Activated CD4-positive, alpha-beta T cell treated with anti-CD3 and anti-CD28 coated beads for 24 hours (primary cell): ENCODE measurements at places on chromosomes 12 and 14.

DNA sequence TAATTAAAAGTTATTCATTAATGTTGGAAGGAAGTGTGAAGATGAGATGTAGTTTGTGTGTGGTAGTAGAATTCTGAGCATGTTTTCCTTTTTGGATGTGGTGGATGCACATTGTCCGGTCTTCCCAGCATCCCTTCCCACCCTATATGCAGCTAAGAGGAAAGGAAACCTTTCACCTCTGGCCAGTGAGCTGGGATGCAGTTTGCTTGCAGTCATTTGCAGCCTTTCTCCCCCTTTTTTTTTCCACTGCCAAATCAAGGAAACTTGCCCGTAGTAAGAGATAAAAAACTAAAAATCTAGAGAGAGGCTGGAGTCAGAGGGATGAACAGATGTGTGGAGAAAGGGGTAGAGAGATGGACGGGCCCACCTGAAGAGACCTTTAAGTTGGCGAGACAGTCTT, 72.5 kb upstream of the SLC38A2 start:
- DNase-seq: no peak

- no peak for DNase-seq
Observed at GRCh38 chr12:70049596-70050360, 193.5 kb upstream of the CNOT2 start.

DNA sequence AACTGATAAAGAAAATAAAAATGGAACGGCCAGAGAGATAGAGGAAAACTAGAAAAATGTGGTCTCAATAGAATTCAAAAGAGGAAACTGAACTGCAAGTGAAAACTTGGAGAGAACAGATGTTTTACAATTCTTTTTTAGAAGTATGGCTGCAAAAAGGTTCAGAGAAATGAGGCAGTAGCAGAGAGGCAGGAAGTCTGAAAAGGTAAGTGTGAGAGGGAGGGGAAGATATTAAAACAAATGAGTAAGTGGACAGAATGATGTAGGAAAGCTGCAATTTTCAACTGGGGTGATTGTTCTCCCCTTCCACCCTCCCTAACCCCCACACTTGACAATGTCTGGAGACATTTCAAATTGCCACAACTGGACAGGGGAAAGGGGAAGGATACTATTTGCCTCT, 12.9 kb downstream of the BTBD7 start:
- no peak for DNase-seq

DNA sequence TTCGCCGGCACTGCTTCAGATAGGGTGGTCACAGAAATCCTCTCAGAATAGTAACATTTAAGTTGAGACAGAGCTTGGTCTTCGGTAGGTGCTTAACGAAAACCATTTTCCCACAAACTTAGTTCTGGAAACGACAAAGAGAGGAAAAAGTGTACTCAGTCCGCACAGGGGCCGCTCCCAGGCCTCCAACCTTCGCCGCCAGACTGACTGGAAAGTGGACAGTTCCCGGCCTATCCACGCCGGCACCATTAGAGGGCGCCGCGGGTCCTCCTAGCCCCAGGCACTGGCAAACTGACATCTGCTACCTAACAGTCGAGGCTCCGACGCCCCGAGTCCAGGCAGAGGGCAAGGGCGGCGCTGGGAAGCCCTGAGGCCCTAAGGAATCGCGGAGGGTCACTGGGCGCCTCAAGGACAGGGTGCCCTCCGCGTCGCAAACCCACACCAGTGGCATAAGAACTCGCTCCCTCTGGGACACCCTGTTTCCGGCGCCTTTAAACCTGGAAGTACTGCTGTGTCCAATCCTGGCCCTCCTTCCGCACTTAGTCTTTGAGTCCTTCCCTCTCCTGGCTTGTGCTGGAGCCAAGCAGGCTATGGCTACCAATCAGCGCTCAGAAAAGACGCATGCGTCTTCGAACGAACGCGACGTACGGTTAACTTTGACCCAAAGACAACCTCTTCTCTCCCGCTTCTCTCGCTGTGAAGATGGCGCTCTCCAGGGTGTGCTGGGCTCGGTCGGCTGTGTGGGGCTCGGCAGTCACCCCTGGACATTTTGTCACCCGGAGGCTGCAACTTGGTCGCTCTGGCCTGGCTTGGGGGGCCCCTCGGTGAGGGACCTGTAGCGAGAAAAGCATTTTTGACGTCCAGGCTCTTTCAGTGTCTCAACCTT, at the start of gene LETMD1:
Gene LETMD1, plus strand, starts transcription at position 673 of the 886 bp plus-strand sequence. Its CDS starts 30 bp downstream, at position 703.
- DNase-seq: peak; percentile 84

DNA sequence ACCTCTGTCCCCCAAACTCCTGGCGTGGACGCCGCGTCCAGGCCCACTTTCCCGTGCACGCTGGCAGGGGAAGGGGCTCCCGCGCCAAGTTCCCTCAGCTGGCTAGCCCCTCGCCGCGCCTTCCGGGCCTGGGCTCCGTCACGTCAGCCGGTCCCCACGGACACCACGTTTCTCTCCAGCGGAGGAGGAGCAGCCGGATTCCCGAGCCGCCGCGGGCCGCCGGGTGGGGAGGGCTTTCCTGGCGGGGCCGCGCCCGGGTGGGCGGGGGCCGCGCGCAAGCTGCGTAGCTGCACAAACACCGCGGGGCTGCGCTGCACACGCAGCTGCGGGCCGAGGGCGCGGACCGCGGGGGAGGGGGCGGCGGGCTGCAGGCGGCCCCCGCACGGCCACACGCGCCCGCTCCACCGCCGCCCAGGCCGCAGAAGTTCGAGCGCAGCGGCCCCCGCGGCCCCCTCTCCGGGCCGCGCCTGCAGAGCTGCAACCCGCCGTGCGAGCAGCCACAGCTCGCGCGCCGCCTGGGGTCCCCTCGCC, 45.1 kb upstream of the PNMA1 start:
- DNase-seq: no peak

DNA sequence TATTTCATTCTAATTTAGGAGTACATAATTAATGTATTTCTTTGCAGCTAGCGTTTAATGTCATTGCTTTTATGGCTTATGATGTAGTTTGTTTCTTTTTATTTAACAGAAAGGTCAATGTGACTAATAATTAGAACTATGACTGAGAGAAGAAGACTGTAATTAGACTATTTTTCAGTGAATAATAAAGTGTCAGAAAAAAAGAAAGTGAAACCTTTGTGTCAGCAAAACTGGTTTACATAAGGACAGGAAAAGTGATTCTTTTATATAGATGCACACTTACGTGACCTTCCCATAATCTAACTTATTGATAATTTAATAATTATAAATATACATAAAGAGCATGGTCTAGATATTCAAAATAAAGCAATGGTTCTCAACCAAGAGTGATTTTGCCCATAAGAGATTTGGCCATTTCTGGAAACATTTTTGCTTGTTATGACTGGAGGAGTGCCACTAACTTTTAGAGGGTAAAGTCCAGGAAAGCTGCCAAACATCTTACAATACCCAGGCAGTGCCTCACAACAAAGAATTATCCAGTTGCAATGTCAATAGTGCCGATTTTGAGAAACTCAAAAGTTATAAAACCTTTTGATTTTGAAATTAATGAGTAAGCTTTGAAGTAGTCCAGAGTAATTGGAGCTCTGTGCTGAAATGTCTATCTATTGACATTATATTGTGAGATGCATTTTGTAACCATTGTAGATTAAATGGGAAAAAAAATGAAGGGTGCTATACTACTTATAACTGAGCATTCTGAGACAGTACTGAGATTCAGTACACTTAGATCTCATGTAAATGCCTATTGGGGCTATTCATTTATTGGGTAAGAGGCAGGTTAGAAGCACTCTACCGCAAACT, 227.1 kb downstream of the C12orf50 start:
- DNase-seq: no peak

GRCh38 chr12:52487211-52487610, 5.8 kb downstream of the KRT6A start:
- DNase-seq: no peak

DNA sequence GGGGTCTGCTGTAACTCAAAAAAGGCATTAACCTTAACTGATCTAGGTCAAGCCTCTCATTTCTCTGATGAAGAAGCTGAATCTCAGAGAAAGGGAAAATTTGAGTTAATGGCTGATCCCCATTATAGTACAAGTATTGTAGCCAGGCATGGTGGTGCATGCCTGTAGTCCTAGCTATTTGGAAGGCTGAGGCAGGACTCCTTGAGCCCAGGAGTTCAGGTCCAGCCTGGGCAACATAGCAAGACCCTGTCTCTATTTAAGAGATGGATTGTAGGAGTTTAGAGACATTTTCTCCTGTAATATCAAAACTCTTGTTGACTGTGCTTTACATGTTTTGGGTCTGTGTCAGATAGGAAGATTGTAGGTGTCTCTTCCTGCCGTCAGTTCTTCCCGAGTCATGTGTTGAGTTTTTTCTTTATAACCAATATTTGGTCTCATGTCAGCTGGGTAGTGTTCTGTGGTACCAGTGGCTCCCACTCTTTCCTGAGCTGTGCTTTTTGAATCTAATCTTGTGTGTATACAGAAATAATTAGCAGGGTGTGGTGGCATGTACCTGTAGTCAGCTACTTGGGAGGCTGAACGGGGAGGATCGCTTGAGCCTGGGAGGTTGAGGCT, 8.6 kb downstream of the COPZ1 start:
- DNase-seq: no peak

DNA sequence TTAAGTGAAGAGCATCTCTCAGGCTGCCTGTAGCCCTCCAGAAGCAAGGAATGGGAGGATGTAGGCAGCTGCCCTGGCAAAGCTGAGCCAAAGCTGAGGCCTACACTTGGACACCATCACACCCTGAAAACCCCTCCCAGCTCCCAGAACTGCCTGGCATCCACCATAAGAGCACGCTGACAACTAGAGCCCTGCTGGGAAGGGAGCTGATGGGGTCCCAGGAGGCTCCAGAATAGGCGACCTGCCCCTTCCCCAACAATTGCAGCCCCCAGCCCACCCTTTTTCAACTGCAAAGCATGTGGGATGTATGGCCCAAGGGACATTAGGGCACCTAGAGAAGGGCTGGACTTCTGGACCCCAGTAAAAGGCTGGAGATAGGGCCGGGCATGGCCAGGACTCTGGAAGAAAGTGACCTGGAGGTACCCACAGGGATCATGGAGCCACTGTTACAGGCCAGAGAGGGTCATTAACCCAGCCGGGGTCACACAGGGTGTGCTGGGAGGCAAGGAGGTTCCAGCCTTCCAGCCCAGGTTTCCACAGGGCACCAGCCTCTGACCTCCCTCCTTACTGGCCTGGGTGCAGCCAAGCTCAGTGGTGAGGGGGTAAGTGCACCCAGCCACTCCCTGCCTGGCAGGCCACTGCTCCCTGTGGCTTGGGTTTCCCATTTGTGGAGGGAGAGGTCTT, 27.8 kb downstream of the FAM222A start:
- no peak for DNase-seq

- DNase-seq: no peak
Observed at GRCh38 chr12:58896278-58896677, 24.0 kb downstream of the LRIG3 start.

GRCh38 chr14:47596232-47596631, 79.2 kb downstream of the MDGA2 start:
- no peak for DNase-seq

- no peak for DNase-seq
Observed at GRCh38 chr12:58211211-58211610, 269.8 kb downstream of the ATP23 start.

DNA sequence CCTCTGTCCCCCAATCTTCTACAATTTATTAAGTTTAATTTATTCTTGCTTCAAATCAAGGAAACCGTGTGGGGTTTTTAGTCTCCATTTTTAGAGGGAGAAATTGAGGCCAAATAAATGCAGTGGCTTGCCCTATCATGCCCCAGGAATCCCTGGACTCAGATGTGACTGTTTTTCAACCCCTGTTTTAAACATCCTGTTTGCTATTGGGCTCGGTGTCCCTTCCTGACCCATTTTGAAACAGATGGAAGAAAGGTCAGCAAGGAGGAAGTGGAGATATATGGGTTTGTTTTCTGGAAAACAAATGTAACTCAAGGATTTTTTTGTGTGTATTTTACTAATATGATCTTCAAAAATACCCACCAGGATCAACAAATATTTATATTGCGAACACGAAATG, 84.7 kb downstream of the DACT1 start:
- no peak for DNase-seq

GRCh38 chr14:54133896-54134295, 177.3 kb upstream of the BMP4 start:
- no peak for DNase-seq

- no peak for DNase-seq
Observed at GRCh38 chr12:103272949-103273348, 222.8 kb downstream of the C12orf42 start.

DNA sequence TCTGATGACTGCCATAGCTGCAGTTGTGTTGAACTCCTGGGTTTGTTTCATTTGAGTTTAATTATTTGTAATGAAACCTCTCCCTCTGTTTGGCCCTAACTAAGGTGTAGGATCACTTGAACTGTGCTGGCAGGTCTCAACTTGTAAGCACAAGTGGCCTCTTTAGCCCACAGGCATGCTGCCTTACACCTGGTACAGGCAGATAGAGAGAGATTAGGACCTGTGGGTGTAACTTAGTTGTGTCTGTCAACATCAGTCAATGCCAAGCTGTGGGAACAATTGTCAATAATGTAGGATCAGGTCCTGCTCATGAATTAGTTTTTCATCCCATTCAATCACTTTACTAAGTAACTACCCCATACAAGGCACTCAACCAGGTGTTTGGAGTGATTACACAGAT, 263.0 kb upstream of the G2E3 start:
- DNase-seq: no peak

DNA sequence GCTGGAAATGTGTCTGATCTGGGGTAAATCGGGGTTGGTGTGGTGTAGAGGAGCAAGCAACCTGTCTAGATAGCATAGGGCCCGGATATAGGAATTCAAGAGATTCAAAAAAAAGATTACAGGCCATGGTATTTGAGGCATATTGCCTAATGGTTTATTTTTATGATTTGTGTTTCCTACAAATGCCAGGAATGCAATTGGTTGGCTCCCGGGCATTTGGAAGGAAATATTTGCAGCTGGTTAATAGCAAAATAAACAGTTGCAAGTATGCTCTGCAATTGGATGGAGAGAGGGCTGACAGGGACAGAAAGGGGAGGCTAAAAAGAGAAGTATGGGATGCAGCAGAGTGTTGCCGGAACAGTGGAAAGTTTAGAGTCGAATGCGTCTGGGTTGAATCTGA, 315.6 kb upstream of the ATP2B1 start:
- no peak for DNase-seq

- no peak for DNase-seq
Observed at GRCh38 chr12:70402597-70402996, 36.5 kb downstream of the KCNMB4 start.

- no peak for DNase-seq
Observed at GRCh38 chr14:35164849-35165248, 42.5 kb downstream of the PRORP start.

GRCh38 chr12:117732761-117733548, 235.8 kb downstream of the KSR2 start:
- DNase-seq: no peak

- DNase-seq: no peak
Observed at GRCh38 chr12:117356048-117356447, 5.4 kb downstream of the NOS1 start.

DNA sequence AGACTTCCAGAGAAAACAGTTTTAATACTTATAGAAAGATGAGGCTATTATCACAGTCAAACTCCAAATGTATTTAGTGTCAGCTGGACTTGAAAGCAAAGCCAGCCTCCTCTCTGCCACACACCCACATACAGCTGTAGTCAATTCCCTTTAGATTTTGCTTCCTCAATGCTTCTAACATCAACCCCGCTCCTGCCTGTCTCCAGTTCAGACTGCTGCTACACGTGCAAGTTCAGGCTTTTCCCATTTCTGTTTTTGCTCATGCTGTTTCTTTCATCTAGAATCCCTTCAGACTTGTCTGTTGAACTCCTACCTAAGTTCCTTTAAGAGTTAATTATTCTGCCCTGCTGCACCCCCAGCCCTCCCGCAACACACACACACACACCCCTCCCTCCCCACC, 380.0 kb downstream of the KCNH5 start:
- DNase-seq: no peak
